ENCODE measurements at places on chromosomes 11 and 22. TPM values are rescaled to one million over a fixed set of nuclear protein-coding genes. Genes with fewer than 3 reads are reported as not detected.

DNA sequence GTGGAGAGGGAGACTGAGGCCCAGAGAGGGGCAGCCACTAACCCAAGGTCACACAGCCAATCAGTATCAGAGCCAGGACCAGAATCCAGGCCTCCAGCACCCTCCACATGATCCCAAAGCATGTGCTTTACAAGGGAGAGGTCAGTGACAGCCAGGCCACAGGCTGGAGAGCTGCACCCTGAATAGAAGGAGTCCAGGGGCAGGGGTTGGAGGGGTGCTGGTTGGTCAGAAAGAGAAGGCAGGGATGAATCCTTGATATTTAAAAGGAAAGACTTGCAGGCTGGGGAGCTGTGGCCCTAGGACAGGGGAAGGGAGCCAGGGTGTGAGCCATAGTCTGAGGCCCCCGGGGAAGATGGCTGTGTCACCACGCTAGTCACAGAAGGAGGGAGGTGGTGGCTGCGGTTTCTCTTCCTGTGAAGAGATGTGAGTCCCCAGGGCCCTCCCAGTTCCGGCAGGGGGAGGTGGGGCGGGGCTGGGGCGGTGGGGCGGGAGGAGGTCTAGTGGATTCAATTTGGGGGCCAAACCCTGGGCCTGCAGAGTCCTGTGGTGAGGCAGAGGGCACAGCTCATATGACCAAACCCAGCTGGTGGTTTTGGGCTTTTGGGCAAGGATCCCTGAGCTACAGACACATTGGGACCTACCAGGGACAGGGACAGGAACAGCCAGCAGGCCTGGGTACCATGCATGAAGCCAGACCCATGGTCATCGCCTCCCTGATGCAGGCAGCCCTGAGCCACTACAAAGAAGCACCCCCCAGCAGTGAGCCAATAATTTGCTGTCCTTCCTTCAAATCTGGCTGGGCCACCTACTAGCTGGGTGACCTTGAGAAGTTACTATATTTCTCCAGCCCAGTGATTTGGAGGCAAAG lies 14.0 kb downstream of the RAC2 start:
- peak; percentile 92 for DNase-seq

GRCh38 chr11:68257477-68258362 lies 14.1 kb downstream of the C11orf24 start:
- peak; percentile 96 for DNase-seq

DNA sequence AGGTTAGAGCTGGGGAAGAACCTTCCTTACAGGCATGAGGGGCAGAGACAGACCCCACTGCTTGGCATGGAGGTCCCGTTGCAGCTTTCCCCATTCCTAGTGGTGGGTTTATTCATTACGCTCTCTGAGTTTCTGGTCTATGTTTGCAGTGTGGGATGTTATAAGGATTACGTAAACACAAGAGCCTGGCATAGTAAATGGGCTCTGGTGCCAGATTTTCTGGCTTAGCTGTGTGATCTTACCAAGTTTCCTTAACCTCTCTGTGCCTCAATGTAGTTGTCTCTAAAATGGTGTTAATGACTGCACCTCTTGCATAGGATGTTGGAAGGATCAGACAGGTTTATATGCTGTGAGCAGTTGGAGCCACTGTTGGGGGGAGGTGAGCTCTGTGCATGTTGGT lies 15.1 kb downstream of the DTX4 start:
- DNase-seq, result no peak

DNA sequence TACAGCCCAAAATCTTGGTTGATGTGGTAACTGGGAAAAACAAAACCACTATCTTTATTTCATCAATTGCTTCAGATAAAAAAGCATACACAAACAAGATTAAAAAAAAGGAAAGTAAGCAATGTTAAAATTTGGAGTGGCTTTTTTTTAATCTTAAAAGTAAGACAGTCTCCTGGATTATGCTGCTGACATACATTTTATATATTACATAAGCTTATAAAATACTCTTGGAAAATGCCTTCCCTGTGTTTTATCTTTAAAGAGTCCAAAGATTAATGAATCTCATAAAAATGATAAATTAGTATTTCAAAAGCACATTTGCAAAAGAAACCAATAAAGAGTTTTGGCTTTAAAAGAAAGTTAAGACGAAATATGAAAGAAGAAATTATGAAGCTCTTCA lies 132.7 kb downstream of the DLG2 start:
- DNase-seq, result no peak

The KRTAP5-7 gene
- total RNA-seq, result not detected

DNA sequence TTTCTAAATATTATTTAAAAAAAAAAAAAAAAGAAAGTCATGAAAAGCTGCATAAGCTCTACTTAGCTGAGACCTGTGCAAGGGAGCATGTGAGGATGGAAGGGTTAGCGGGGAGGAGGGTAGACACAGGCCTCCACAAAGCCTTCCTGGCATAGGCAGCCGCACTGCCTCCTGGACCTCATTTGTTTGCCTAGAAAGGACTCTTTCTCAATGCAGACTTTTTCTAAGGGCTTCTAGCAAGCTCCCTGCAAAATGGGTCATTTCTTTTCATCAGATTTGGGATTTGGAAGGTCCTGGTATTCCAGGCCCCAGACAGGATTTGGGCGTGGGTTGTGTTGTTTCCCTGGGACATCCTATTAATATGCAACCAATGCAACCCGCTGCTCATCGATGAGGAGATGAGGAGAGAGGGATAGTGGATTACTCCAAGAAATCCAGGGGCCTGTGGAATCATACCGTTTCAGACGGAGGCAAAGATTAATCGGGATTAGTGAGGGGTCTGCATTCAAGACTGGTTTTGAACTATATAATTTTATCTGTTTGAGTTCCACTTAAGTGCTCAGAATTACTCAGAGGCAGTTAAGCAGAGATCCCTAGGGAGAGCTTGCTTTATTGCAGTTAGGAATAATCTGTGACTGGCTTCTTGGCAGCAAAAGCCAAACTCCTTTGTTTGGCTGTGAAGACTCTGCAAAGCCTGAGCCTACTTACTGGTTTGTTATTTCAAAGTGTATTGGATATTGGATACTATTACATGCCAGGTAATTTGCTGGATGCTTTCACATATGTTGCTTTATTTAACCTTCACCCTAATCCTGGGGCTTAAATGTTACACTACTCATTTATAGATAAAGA lies 106.9 kb upstream of the NAV2 start:
- no peak for DNase-seq

DNA sequence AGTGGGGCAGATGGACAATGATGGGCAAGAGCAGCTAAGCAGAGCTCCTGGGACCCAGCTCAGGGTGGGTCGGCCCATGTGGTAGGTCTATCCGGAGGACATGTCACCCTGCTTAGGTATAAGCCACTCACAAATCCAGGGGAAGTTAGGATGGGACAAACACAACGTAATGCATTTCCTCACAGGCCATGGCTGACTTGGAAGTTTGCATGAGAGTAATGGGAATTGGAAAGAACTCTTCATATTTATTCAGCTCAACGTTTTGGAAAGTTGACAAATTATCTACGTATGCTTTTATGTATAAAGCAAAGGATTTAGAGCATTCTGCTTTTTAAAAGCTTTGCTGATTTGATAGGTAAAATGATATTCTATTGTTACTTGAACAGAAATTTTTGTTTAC lies 74.9 kb downstream of the SMCO4 start:
- DNase-seq, result no peak

DNA sequence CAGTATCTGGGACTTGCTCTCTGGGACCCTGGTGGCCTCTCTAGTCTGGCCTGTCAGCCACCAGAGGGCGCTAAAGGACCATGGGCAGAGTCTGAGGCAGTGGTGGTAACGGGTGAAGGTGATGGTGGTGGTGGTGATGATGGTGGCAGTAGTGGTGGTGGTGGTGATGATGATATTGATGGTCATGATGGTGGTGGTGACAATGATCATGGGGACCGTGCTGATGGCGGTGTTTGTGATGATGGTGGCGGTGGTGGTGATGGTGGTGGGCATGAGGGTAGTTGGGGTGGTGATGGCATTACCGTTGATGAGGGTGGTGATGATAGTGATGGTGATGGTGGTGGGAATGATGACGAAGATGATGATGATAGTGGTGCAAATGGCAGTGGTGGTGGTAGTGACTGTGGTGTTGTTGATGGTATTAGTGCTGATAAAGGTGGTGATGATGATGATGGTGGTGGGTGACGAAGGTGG lies 16.0 kb downstream of the TRPM5 start:
- DNase-seq, result peak; percentile 77

GRCh38 chr11:40168414-40168813 lies 1291.0 kb downstream of the LRRC4C start:
- DNase-seq, result no peak

GRCh38 chr11:86151174-86152005 lies 82.5 kb upstream of the PICALM start:
- DNase-seq, result no peak

DNA sequence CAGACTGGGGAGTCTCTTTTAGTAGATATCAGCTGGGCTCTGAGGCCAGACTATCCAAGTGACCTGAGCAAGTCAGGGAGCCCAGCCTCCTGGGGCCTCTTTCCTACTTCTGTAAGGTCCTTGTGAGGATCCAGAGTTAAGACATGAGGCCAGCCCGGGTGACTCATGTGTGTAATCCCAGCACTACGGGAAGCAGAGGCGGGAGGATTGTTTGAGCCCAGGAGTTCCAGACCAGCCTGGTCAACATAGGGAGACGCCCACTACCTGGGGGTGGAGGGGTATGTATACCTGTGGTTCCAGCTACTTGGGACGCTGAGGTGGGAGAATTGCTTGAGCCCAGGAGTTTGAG lies 36.9 kb upstream of the POLA2 start:
- no peak for DNase-seq

The FGF3 gene
- total RNA-seq, result not detected

The SLC22A8 gene
- not detected for total RNA-seq
